ENCODE measurements at places on chromosomes 3 and 15.

- no peak for DNase-seq
These were observed 2.1 kb downstream of the QTRT2 start for GRCh38 chr3:114058646-114059045.

DNA sequence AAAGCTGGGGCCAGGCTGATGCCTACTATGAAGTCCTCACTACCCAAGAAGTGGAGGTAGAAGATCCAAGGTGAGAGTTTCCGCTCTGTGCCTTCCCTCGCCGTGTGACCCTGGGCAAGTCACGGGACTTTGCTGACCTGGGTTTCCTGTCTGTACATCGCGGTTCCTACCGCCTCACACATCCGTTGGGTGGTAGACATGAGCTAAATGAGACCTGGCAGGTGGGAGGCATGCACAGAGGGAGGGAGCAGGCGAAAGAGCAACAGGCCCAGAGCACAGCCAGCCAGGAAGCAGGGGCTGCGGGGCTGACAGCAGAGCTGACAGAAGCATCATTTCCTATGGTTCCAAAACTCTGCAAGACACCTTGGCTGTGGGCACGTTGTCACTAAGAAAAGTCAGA lies 157.3 kb upstream of the BHLHE40 start:
- no peak for DNase-seq

DNA sequence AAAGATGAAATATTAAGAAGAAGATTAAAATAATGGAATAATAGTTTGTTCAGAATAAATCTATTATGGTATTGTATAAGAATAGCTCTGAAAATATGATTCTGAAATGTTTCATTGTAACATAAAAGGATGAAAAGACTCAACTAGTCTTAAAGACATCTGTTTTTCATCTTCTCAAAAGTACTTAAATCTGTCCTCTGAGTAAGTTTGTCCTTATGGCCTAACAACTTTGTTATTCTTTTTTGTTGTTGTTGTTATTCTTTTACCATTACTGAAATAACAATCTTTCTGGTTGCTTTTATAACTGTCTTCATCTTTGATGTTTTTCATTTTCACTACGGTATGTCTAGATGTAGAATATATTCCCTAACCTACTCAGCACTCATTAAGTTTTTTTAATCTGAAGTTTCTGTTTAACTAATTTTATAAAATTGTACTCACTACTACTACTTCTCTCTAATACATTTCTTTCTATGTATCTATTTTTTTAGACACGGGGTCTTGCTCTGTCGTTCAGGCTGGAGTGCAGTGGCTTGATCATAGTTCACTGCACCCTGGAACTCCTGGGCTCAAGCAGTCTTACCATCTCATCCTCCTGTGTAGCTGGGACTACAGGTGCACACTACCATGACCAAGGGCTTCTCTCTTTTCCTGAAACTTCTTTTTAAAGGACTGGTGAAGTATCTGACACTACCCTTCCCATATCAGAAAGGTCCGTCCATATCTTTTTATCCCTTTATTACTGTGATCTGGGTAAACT lies 240.7 kb downstream of the PCCB start:
- DNase-seq: no peak

GRCh38 chr3:16239780-16240179 lies 25.0 kb downstream of the DPH3 start:
- no peak for DNase-seq

DNA sequence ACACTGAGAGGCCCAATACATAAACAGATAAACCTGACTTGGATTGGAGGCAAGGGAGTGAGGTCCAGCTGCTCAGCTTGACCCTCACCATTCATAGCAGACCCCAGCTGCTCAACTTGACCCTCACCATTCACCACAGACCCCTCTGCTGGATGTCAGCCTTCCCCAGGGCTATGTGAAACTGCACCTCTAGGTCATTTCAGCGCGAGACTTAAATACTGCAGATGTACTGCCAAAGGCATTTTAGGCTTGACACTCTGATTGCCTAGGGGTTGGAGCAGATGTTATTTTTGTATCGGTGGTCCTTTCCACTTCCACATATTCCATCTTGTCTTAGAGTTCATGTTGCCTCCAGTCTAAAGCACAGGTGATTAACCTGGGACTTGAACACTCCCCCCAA lies 41.5 kb upstream of the FAM98B start:
- no peak for DNase-seq

DNA sequence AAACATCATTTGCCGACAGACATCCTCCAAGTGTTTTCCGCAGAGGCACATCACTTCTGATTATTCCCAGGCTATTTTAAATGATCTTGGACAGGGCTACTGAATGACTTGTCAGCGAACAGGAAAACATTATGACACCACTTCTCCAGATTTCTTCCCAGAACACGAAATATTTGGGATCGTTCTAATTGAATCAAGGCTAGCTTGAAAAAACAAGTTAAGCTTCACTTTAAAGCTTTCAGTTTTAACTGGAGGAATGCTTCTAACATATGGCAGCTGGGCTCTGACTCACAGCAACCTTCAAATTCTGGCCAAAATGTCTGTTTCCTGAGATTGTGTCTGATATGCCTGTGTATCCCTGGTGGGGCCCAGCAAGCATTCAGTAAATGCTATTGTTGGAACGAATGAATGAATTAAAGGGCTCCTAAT lies 127.0 kb upstream of the ICE2 start:
- no peak for DNase-seq

- DNase-seq: no peak
These were observed 66.4 kb upstream of the PPIB start for GRCh38 chr15:64229129-64229724.

DNA sequence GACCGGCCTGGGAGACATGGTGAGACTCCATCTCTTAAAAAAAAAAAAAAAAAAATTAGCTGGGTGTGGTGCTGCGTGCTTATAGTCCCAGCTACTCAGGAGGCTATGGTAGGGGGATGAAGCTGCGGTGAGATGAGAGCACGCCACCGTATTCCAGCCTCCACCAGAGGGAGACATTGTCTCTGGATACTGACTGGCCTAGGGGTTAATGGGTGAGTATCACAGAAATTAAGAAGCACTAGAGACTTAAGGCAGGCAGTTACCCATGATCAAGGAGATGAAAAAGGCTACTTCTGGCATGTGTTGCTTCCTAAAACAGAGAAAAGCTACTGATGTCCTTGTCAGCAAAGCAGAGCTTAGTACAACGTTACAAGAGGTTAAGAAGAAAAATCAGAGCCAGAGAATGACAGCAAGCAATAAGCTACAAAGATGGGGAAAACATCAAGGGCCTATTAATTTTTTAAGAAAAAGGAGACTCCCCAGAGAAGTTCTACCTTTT lies 8.6 kb downstream of the TFRC start:
- peak; percentile 63 for DNase-seq

DNA sequence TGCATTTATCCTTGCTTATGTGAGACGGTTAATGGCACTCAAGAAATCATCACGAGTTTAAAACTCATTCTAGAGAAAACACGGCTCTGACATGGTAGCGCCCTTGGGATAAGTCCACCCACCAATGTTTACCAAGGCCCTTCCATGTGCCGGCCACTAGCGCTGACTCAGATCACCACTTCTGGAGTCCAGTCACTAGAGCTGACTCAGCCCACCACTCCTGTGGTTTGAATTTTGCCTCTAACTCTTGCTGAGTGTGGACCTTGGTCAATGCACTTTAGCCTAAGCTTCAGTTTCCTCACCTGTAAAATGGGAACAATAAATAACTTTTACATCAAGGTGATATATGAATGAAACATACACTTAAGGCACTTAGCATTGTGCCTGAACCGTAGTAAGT lies 358.4 kb upstream of the PROK2 start:
- no peak for DNase-seq

GRCh38 chr15:82768414-82769054 lies 37.3 kb downstream of the FSD2 start:
- no peak for DNase-seq

DNA sequence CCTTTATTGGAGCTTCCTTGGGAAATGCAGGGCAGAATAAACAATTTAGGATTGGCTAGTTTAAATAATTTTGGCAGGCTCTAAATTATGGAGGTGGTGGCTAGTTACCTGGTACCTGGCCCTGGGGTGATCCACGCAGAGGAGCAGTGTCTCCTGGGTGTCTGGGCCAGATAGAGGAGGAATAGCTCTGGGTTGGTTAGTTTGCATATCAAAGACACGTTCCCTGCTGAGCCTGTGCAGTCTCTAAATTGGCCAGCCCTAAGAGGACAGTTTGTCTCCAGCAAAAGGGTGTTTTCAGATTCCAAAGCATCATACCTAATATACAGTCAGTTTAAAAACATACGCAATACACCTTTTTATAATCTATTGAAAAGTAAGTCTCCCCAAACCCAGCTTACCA lies 333.3 kb upstream of the TPM1 start:
- no peak for DNase-seq

GRCh38 chr15:92082006-92082843 lies 228.7 kb downstream of the SLCO3A1 start:
- DNase-seq: peak; percentile 83

GRCh38 chr15:92921215-92922131 lies 21.3 kb downstream of the CHD2 start:
- no peak for DNase-seq

DNA sequence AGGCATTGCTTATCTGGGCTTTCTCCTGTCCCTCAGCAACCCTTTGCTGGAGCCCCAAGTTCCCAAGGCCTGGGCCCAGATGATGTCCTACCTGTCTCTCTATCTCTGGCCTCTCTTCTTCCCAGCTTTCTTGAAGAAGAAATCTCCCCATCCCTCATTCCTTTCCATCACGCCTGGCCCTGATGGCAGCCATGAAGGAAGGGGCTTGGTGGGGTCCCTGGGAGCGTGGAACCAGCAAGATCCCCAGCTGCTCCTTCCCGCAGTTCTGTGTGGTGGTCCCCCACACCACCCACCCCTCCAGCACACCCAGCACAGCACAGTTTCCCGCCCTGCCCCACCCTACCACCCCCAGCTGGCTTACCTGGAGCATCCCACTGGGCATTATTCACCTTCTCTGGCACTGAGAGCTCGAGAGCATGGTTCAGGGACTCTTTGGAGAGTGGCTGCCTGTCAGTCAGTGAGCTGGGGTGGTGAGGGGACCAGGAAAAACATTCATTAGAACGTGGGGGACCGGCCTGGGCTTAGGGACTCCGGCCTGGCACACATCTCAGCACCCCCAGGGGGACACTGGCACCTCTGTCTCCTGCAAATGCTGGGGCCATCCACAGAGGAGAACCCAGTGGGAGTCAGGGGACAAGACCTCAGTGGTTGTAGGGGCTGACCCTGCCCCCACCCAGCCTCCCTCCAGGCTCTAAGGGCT lies 26.6 kb downstream of the ACSBG1 start:
- DNase-seq: no peak

- no peak for DNase-seq
These were observed 28.5 kb upstream of the POLG start for GRCh38 chr15:89363133-89363532.

DNA sequence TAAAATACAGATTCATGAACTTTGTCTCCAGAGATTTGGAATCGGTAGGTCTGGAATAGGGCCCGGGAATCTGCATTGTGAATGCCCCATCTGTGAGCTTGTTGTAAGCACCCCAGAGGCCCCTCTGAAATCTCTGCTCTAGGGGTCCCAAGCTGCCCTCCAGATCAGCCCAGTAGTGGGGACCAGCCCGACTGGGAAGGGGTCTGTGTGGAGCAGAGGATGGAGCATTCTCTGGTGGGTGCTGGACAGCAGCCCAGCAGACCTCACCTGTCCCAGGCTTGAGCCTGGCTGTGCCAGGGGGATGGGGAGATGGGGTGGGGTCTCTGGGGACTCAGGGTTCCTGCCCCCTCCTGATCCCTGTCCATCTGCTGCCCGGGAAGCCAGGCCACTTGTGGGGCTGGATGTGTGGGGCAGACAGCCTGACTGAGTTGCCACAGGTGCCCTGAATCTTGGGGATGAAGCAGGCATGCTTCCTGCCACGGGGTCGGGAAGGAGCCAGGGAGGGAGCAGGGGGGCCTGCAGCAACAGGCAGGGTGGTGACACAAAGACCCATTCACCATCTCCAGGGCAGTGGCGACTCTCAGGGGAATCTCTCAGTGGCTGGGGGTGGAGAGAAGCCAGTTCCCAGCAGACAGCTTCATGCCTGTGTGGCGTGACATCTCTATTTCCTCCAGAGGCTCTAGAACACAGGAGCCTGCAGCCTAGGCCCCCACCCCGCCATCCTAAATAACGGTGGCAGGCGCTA lies 99.3 kb downstream of the WNT7A start:
- DNase-seq: no peak

- DNase-seq: no peak
These were observed 13.4 kb downstream of the NR2E3 start for GRCh38 chr15:71823801-71824200.

DNA sequence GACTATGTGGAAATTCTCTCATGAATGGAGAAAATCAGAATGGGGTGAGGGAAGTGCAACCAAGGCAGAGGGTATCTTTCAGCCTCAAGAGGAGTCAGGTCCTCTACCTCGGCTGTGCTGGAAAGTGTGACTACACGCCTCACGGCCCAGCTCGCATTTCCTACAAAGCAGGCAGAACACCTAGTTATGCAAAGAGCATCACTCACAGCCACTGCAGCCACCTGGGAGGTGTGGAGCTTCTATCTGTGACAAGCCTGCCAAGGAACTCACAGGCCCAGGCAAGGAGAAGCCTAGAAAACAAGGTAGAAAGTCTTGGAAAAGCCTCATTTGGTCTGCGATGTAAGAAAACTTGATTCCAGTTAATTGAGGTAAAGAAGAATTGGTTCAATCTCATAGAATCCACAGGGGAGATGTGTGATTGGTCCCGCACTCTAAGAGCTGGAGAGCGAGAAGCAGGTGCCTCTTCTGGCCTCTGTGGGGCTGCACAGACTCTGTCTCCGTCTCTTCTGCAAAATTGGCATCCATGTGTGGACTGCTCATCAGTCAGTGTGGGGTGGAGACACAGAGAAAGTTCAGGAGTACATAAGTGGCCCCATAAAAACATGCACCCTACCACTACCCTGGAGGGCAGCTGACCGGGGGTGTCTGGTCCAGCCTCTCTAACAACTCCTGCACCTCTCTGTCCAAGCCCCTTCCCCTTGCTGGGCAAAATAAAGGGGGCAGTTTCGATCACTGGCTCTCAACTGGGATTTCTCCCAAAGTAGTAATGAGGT lies 76.8 kb downstream of the TAMM41 start:
- no peak for DNase-seq

DNA sequence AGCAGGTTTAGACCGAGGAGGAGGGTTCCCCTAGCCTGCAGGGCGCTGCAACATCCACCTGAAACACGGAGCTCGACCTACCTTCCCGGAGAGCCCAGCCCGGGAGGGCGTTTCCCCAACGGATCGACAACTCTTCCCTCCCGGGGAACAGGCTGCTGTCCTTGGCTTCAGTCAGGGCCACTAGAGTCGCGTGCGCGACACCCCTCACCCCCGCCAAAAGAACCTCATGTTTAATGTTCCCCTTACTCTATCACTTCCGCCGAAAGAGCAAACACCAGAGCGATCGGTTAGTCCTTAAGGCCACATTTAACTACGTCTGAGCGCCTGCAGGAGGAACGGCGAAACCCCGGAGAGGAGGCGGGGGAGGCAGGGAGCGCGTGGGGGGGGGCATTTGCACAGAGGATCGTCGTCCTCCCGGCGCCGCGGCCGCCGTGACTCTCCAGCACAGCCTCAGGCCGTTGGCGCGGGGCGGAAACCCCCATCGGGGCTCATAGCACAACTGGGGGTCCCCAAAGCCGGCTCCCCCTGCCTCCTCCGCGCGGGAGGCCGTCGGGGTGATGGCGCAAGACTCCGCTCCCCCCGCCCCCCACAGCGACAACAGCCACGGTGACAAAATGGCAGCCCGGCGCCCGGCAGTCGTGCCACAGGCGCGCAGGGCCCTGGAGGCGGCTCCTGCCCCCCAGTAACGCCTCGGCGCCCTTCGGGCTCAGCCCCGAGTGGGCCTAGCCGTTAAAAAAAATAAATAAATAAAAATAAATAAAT lies 3.2 kb downstream of the ANP32A start:
- DNase-seq: peak; percentile 79

- DNase-seq: no peak
These were observed 18.7 kb upstream of the PTPN9 start for GRCh38 chr15:75597667-75598341.

Measured in HAP-1 (cell line).